ENCODE measurements at places on chromosomes 3 and 15.
A peak's percentile ranks its signal among the peaks of the same experiment; 100 is the strongest.

GRCh38 chr3:196207833-196208607 lies 3.2 kb downstream of the ZDHHC19 start:
- peak; percentile 88 for DNase-seq

DNA sequence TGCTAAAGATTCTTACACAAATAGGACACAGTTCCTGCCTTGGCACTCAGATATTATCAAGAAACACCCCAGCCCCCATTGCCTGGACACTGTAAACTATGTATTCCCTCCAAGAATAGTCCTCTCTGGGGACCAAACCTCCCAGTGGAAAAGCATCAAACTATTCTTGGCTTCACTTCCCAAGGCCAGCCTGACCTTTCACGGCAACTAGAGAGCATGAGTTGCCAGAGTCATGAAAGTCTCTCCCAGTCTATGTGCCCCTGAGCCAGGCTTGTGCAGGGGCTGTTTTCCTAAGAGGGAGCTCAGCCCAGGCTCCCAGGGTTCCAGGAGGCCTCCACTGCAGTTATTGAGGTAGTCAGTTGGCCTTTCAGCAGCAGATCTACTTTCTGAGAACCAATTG lies 251.9 kb upstream of the TGFBR2 start:
- DNase-seq = no peak

GRCh38 chr15:90074916-90075315 lies 27.4 kb downstream of the IDH2 start:
- no peak for DNase-seq

DNA sequence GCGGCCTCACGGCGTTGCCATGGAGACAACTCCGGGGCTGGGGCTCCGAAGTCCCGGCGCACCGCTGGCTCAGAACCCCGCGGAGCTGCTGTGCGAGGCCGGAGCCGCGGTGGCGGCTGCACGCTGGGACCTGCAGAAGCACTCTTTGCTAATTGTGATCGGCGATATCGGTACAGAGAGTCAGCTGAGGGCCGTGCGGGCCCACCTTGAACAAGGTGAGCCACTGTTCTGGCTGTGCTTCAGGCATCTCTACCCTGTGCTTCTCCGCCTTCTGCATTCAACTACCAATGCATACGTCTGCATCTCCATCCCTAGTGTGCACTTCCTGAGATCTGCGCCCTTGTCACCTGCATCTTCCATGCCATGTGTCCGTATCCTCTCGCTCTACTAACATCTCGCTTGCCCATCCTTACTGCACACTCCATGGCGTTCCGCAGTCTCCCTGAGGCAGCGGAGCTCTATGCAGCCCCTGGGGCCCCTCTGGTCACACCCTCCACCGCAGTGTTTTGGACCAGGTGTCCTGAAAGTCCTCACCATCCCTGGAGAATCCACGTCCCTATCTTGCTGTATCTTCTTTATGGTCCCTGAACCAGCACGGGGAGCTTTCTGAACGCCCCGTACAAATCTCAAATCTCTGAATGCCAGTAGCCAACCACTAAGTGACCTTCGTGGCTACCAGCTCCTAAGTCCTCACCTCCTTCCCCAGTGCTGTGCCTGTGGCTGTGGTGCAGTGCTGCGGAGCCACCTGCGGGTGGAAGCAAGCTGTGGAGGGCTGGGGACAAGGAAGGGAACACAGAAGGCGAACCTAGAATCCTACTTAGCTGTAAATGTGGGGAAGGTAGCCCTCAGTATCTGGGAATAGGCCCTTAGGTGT lies 6.2 kb upstream of the MAP1A start:
- DNase-seq = no peak

DNA sequence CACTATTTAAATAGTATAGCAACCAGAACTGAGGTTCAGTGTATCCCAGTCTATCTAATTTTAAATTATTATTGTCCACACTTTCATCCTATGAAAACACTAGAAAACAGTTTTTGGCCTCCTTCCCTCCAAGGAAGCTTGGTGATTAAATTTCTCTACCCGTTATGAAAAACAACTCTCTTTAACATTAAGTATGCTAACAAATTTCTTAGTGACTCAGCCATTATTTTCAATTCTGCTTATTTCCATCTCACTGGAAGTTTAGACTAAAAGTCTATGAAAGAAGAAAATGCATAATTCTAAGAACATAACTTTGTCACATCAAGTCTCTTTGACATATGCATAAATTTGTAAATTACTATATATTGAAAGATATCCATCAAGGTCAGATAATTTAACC lies 185.2 kb downstream of the NSUN3 start:
- DNase-seq = no peak

DNA sequence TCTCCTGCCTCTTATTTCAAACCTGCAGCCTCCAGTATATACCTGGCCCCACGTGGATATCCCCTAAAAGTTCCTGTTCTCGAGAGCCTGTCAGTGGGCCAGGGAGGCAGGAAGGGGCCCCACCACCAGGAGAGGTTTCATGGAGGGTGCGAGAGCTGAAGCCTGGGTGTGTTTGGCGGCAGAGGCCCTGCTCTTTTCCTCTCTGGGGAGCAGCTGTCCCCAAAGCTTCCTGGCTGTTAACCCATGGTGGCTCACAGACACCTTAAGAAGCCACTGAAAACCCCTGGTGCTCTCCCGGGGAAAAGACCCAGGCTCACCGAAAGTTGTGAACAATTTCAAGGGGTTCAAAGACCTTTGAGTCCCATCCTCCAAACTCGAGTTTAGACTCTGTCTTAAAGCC lies 1.1 kb downstream of the PRRT3 start:
- DNase-seq = peak; percentile 83

DNA sequence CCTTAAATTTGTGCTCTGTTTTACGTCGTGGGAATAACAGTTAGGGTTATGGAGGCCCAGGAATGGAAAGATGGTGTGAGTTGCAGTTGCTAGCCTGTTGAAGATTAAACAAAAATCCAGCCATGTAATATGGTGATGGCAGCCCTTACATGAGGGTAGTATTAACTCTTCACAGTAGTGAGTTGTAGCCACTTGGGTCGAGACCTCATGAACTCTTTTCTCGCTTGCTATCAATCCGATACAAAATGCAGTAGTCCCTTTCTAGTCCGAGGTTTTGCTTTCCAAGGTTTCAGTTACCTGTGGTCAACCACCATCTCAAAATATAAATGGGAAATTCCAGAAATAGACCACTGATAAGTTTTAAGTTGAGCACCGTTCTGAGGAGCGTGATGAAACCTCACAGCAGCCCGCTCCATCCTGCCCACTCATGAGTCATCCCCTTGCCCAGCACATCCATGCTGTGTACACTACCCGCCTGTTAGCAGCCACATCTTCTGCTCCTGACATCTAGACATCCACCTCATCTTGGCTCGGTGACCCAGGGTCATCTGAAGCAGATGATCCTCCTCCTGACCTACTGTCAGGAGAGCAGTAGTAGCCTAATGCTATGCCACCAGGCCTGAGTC lies 177.9 kb downstream of the CDIN1 start:
- DNase-seq = no peak

GRCh38 chr3:177211503-177212277 lies 14.4 kb upstream of the TBL1XR1 start:
- DNase-seq = no peak

GRCh38 chr3:179768080-179768479 lies 115.2 kb downstream of the USP13 start:
- DNase-seq = no peak

DNA sequence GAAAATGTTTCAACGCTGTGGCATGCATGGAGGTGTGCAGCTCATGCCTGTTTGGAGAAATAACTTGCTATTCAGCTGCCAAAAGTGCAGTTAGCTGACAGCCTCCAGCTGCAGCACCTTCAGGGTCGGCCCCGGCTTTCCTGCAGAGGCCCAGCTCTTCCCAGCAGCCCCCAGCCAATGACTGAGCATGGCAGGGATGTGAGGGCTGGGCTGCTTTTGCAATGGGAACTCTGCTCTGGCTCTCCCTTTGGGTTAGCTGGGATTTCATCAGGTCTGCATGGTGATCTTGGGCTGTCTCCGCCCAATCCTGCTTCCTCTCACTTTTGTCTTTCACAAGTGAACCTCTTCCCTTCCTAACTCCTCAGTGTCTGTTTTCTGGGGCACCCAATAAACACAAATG lies 396.6 kb downstream of the EPHB1 start:
- DNase-seq = no peak
